ENCODE measurements at places on chromosomes 5 and 9. TPM values are rescaled to one million over a fixed set of nuclear protein-coding genes. Genes with fewer than 3 reads are reported as not detected.

DNA sequence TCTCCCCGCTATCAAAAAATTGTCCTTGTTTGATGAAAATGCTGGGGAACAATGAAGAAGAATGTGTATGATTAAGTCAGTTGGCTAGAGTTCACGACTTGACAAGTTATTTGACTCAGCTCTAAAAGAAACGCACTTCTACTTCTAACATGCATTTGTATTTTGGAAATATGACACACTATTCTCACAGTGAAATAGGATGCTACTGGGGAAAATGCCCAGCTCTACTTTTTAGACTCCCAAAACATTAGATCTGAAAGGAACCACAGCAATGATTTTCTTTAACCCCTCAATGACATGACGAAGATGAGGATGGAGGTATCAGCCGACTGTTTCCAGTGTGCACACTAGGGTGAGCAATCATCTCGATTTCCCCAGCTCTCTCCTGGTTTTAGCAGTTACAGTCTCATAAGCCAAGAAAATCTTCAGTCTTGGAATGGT is 83.6 kb upstream of the PCSK1 start:
- H3K4me3 ChIP-seq, result no peak overlapping the region
- no peak overlapping the region for H3K27ac ChIP-seq
- no peaks in the 10 kb centered on the region for H3K27me3 ChIP-seq
- no peak for DNase-seq
- H3K4me1 ChIP-seq, result no peaks in the 10 kb centered on the region

- H3K4me3 ChIP-seq, result no peak overlapping the region
- H3K4me1 ChIP-seq, result no peaks in the 10 kb centered on the region
- H3K27me3 ChIP-seq, result no peaks in the 10 kb centered on the region
- no peak for DNase-seq
- no peak overlapping the region for H3K27ac ChIP-seq
Measured at GRCh38 chr5:167271081-167271480, 1020.4 kb upstream of the WWC1 start.

DNA sequence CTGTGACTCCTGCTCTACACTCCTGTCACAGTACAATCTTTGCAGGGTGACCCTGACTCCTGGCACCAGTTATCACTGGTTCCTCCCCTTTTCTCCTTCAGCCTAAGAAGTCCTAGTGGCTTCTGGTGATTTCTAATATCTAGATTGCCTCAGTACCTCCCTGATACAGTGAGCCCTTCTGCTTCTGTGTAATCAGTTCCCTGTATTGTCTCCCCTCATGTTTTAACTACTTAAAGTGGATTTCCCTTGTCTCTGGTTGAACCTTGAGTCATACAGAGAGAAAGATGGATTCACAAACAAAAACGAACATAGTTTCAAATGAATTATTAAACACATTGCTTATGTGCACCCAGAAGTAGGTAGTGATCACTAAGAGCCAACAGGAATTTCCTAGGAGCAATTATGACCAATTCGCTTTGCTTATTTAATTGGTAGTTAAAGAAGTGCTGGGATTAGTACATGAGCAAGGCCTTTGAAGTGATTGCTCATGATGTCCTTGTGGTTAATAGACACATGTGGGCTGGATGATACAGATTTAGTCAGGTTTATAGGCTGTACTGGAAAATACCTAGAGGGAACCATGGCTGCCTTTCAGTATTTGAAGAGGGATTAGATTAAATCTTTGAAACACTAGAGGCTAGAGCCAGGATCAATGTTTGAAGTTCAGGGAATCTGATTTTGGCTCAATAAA is 145.8 kb upstream of the MEF2C start:
- H3K27ac ChIP-seq, result no peak overlapping the region
- H3K4me1 ChIP-seq, result no peaks in the 10 kb centered on the region
- H3K36me3 ChIP-seq, result no peaks in the 10 kb centered on the region
- H3K4me3 ChIP-seq, result no peak overlapping the region
- H3K27me3 ChIP-seq, result no peaks in the 10 kb centered on the region

GRCh38 chr9:107513464-107514100 is 24.0 kb upstream of the KLF4 start:
- H3K4me3 ChIP-seq, result no peak overlapping the region
- no peaks in the 10 kb centered on the region for H3K36me3 ChIP-seq
- peaks cover 23% of the 10 kb centered on the region for H3K4me1 ChIP-seq
- DNase-seq, result peak; percentile 80
- H3K27me3 ChIP-seq, result no peaks in the 10 kb centered on the region
- H3K27ac ChIP-seq, result peak overlapping the region; percentile 96

DNA sequence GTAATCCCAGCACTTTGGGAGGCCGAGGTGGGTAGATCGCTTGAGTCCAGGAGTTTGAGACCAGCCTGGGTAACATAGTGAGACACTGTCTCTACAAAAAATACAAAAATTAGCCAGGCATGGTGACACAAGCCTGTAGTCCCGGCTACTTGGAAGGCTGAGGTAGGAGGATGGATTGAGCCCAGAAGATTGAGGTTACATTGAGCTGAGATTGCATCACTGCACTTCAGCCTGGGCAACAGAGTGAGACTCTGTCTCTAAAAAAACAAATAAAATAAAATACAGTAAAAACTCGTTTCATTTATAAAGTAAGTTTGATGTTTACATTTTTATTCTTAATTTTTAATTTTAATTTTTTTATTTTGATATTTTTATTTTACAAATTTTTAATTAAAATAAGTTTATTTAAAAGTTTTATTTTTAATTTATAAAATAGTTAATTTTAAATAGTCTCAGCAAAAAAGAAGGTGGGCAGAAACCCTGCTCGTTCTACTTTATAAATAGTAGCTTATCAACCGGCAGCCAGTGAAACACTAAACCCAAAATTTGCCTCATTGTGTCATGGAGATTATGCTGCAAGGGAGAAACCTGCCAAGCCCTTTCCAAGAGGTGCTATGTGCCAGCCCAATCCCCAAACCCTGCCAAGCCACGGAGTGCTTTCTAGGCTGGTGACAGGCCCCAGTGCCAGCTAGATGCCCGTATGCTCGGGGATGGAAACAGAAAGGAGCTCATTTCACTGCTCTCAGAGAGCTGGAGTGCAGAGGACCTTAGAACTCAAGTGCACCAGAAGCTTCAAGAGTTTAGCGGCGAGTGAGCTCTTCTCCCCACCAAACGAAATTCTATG is 38.9 kb downstream of the SERINC5 start:
- peaks cover 27% of the 10 kb centered on the region for H3K4me1 ChIP-seq
- DNase-seq, result no peak
- H3K4me3 ChIP-seq, result no peak overlapping the region

- H3K4me3 ChIP-seq, result no peak overlapping the region
- H3K27ac ChIP-seq, result no peak overlapping the region
- H3K4me1 ChIP-seq, result peaks cover 5% of the 10 kb centered on the region
- no peaks in the 10 kb centered on the region for H3K36me3 ChIP-seq
Measured at GRCh38 chr5:181156758-181157157, 9.4 kb downstream of the OR2V2 start.

DNA sequence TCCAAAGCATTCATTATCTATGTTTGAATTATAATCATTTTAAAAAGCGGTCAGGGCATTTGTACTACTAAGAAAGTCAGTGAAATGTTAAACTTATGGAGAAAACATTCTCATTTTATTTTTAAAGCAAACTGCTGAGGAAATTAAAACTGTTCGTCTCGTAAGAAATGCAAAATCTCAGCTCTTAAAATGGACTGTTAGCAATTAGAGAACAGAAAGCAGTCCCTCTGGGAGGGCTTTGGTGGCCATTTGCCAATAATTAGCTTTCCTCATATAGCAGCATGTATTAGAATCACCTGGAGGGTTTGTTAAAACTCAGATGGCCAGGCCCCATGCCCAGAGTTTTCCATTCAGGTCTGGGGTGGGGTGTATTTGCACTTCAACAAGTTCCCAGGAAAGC is 120.7 kb upstream of the RASEF start:
- DNase-seq, result no peak
- H3K27me3 ChIP-seq, result peaks cover 3% of the 10 kb centered on the region
- H3K36me3 ChIP-seq, result no peaks in the 10 kb centered on the region
- H3K4me1 ChIP-seq, result peaks cover 5% of the 10 kb centered on the region
- H3K4me3 ChIP-seq, result no peak overlapping the region

GRCh38 chr5:113047733-113048652 is 71.4 kb downstream of the DCP2 start:
- H3K4me1 ChIP-seq, result peaks cover 37% of the 10 kb centered on the region
- H3K36me3 ChIP-seq, result no peaks in the 10 kb centered on the region
- H3K27me3 ChIP-seq, result no peaks in the 10 kb centered on the region
- H3K27ac ChIP-seq, result peak overlapping the region; percentile 90
- peak overlapping the region; percentile 78 for H3K4me3 ChIP-seq

DNA sequence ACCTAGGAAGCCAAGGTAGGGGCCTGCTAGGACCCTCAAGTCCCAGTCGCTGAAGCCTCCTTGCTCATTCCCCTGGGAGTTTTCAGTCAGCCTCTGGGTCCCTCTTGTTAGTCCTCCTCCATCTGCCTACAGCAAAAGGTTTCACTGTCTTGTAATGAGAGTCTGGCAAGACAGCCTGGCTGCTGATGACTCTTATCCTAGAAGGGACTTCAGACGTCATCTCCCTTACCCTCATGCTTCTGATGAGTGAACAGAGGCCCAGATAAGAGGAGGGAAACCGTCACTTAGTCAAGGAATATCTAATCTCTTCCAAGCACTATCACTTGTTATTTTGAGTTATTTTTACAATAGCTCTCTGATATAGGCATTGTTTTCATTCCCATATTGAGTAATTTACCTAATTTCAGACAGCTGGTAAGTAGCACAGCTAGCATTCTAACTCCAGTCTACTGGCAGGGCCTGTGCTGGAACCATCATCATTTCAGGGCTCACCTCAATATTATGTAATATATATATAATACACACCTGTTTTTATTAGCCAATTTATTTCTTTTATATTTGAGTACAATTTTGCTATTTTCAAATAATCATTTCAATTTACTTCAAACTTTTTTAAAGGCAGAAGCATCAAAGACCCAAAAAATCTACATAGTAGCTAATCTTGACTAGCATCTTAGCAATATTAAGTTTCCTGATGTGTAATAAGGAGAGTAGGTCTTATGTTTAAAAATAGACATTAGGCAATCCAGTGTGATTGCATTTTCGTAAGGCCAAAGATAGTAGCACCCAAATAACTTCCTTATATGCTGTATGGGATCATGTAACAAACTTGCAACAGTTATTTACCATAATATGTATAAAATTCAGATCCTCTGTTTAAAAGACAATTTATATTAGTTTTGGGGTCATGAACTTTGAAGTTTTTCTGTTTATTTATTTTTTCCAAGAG is 7.9 kb downstream of the CMYA5 start:
- H3K27me3 ChIP-seq, result no peaks in the 10 kb centered on the region
- H3K4me3 ChIP-seq, result no peak overlapping the region
- peaks cover 48% of the 10 kb centered on the region for H3K4me1 ChIP-seq
- H3K27ac ChIP-seq, result peak overlapping the region; percentile 63

- H3K27me3 ChIP-seq, result peaks cover 36% of the 10 kb centered on the region
- no peak overlapping the region for H3K27ac ChIP-seq
- no peaks in the 10 kb centered on the region for H3K4me1 ChIP-seq
- H3K36me3 ChIP-seq, result no peaks in the 10 kb centered on the region
- no peak for DNase-seq
Measured at GRCh38 chr9:136135326-136136126, 16.9 kb upstream of the TMEM250 start.

GRCh38 chr5:79480991-79481390 is 32.9 kb downstream of the HOMER1 start:
- no peak overlapping the region for H3K4me3 ChIP-seq
- H3K27me3 ChIP-seq, result no peaks in the 10 kb centered on the region
- DNase-seq, result no peak
- no peak overlapping the region for H3K27ac ChIP-seq

- peaks cover 4% of the 10 kb centered on the region for H3K36me3 ChIP-seq
- H3K4me1 ChIP-seq, result peaks cover 8% of the 10 kb centered on the region
- no peak for DNase-seq
Measured at GRCh38 chr5:154403234-154403633, 42.6 kb upstream of the SAP30L start.

DNA sequence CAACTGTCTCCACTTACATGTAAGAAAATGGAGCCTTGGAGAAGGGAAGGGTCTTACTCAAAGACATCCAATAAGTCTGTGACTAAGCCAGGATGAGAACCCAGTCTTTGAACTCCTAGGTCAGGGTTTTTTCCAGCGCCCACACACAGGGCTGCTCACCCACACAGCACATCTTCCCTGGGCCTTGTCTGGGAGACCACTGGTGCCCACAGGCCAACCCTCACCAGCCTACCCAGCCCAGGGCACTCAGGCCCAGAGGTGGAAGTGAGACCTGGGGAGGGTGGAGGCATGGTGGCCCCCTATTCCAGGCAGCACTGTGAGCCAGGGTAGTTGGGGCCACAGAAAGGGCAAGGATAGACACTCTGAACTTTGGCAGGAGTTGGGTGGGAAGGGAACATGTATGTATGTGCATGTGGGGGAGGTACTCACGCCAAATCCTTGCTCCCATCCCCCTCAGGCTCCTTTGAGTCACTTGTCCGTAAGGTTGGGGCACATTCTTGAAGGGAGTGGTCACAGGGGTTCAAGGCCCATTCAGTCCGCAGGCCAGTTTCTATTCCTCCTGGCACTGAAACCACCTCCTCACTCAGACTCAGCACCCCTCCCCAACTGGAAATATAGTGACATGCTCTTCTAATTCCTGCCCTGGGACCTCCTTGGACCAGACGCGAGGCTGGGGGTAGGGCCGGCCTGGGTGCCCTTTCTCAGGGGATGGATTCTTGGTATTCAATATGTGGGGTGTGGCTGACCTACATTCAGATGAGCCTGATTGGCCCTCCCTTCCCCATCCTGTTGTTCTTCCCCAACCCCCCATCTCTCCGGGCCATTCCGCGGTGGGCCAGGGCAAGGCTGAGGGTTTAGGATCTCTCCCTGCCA is 2.9 kb upstream of the SLC4A9 start:
- peak overlapping the region; percentile 34 for H3K4me3 ChIP-seq
- H3K36me3 ChIP-seq, result no peaks in the 10 kb centered on the region
- no peak overlapping the region for H3K27ac ChIP-seq
- no peaks in the 10 kb centered on the region for H3K27me3 ChIP-seq

GRCh38 chr5:75348241-75348640 is 11.2 kb downstream of the HMGCR start:
- no peaks in the 10 kb centered on the region for H3K27me3 ChIP-seq
- H3K27ac ChIP-seq, result no peak overlapping the region
- no peak for DNase-seq
- no peak overlapping the region for H3K4me3 ChIP-seq
- no peaks in the 10 kb centered on the region for H3K4me1 ChIP-seq

GRCh38 chr5:36637516-36637915 is 31.1 kb downstream of the SLC1A3 start:
- H3K27me3 ChIP-seq, result no peaks in the 10 kb centered on the region
- H3K27ac ChIP-seq, result no peak overlapping the region
- no peak overlapping the region for H3K4me3 ChIP-seq
- no peak for DNase-seq
- H3K36me3 ChIP-seq, result no peaks in the 10 kb centered on the region
- no peaks in the 10 kb centered on the region for H3K4me1 ChIP-seq

ZMAT2 gene
- 52.5 TPM for polyA plus RNA-seq

FAM240B gene
- not detected for polyA plus RNA-seq

CORO2A gene
- polyA plus RNA-seq, result 2.1 TPM

RXRA gene
- polyA plus RNA-seq, result 23.2 TPM

FOXD4 gene
- not detected for polyA plus RNA-seq

GEMIN5 gene
- 2.2 TPM for polyA plus RNA-seq

Data from CD14-positive monocyte (primary cell).